ENCODE measurements at places on chromosomes 1 and 21.

DNA sequence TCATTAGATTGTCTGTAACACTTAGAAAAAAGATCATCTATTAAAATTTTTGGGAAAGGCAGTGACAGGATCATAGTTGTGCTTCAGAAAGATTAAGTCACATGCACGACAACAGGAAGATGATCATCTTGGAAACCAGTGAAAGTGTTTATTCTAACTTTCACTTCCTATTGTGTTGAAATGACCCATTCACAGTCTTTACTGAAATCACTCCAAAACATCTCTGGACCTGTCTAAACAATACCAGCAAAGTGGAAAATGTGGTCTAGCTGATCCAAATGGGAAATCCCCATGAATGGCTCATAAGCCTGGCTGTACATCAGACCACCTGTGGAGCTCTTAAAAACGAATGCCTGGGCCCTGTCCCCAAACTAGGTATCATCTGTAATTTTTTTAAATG is 111.1 kb upstream of the ETV3 start:
- DNase-seq: no peak

DNA sequence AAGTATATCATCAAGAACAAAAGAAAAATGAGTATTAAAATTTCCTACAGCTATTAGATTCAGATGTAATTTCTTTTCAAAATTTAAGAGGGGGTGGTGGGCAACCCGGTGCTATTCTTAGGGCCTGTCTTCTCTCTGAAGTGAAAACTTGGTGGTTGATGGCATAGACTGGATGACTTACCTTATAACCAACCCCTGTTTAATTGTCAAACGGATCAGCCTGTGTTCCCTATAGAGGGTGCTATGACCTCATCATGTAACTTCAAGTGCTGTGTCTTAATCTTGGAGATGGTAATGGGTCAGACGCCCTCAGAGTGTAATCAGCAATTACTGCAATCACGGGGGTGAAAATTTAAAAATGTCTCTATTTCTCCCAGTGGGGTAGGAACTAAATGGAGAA is 176.2 kb downstream of the PCP4 start:
- DNase-seq: no peak

- no peak for DNase-seq
Measured at GRCh38 chr1:225754940-225755641, 22.5 kb upstream of the SRP9 start.

- no peak for DNase-seq
Measured at GRCh38 chr1:7375329-7375728, 395.8 kb upstream of the VAMP3 start.

GRCh38 chr1:226029093-226029496 is 30.0 kb upstream of the SDE2 start:
- DNase-seq: no peak
